ENCODE measurements at places on chromosomes 6 and 20.

- no peak overlapping the region for H3K27ac ChIP-seq
- H3K4me1 ChIP-seq: no peaks in the 10 kb centered on the region
- peaks cover 13% of the 10 kb centered on the region for H3K36me3 ChIP-seq
- no peaks in the 10 kb centered on the region for H3K27me3 ChIP-seq
- DNase-seq: no peak
Observed at GRCh38 chr6:150822932-150823331, 42.6 kb upstream of the MTHFD1L start.

DNA sequence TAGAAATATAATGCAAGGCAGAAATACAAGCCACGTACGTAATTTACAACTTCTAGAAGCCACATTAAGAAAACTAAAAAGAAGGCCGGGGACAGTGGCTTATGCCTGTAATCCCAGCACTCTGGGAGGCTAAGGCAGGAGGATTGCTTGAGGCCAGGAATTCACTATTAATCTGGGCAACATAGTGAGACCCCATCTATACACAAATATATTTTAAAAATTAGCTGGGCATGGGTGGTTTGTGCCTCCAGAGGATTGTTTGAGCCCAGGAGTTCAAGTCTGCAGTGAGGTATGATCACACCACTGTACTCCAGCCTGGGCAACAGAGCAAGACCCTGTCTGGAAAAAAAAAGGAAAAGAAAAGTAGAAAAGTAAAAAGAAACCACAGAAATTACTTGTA is 12.3 kb downstream of the MPC1 start:
- no peak overlapping the region for H3K4me3 ChIP-seq
- peaks cover 2% of the 10 kb centered on the region for H3K36me3 ChIP-seq
- H3K4me1 ChIP-seq: no peaks in the 10 kb centered on the region
- DNase-seq: no peak

GRCh38 chr6:103819509-103819908 is 1040.2 kb downstream of the HACE1 start:
- DNase-seq: no peak
- no peaks in the 10 kb centered on the region for H3K27me3 ChIP-seq
- H3K4me1 ChIP-seq: no peaks in the 10 kb centered on the region
- no peaks in the 10 kb centered on the region for H3K36me3 ChIP-seq
- no peak overlapping the region for H3K27ac ChIP-seq

- H3K4me3 ChIP-seq: no peak overlapping the region
- no peak for DNase-seq
- no peaks in the 10 kb centered on the region for H3K27me3 ChIP-seq
- no peak overlapping the region for H3K27ac ChIP-seq
Observed at GRCh38 chr6:53020005-53020744, 25.1 kb upstream of the GSTA4 start.

DNA sequence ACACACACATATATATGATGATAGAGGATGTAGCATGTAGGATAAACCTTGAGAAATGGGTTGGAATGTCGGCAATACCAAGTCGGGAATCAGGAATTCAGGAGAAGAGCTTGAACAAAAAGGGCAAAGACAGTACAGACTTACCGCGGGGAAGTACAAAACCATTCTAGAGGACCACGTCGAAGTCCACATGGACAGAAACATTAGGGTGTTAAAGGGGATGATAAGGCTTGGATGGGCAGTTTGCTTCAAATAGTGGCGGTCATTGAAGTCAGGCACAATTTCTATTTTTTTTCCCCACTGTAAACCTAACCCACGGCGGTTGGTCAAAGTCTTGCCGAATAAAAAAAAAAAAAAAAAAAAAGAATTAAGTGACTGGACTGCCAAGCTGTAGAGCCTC is 766 bp upstream of the NUS1 start:
- peak overlapping the region; percentile 84 for H3K4me3 ChIP-seq
- peaks cover 38% of the 10 kb centered on the region for H3K4me1 ChIP-seq
- DNase-seq: no peak
- peaks cover 11% of the 10 kb centered on the region for H3K36me3 ChIP-seq
- H3K27me3 ChIP-seq: no peaks in the 10 kb centered on the region

DNA sequence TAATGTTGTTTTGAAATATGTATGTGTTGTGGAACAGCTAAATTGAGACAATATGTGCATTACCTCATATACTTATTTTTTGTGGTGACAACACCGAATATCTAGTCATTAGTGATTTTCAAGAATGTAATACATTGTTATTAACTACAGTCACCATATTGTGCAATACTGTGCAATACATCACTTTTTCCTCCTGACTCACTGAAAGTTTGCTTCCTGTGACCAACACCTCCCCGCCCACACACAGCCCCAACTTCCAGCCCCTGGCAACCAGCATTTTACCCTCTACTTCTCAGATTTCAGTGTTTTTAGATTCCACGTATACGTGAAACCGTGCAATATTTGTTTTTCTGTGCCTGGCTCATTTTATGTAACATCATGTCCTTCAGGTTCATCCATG is 627.9 kb downstream of the PRKN start:
- no peaks in the 10 kb centered on the region for H3K27me3 ChIP-seq
- no peak overlapping the region for H3K27ac ChIP-seq
- no peaks in the 10 kb centered on the region for H3K4me1 ChIP-seq
- DNase-seq: no peak
- H3K36me3 ChIP-seq: no peaks in the 10 kb centered on the region

DNA sequence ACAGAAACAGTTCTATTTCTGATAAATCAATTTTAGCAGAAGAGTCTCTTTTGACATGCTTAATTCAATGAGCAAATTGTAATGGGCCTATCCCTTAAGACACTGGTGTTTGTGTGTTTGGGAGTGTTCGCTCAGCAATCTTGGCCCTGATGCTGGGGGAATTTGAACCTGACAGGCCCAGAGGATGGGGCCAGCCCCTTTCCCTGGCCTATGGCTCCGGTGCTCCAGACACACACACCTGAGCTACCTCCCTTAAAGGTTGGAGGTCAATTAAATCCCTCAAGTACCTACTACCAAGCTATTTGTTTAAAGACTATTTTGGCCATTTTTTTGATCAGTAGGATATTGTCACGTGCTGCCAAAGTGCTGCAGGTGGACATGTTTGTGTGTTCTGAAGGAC is 549.3 kb downstream of the PRKN start:
- H3K4me1 ChIP-seq: no peaks in the 10 kb centered on the region
- no peak overlapping the region for H3K4me3 ChIP-seq
- H3K27ac ChIP-seq: no peak overlapping the region
